Erythroblast (primary cell): ENCODE measurements at places on chromosomes 1 and 21.

- no peak for DNase-seq
These were observed 46.4 kb downstream of the TTC39A start for GRCh38 chr1:51283979-51284378.

DNA sequence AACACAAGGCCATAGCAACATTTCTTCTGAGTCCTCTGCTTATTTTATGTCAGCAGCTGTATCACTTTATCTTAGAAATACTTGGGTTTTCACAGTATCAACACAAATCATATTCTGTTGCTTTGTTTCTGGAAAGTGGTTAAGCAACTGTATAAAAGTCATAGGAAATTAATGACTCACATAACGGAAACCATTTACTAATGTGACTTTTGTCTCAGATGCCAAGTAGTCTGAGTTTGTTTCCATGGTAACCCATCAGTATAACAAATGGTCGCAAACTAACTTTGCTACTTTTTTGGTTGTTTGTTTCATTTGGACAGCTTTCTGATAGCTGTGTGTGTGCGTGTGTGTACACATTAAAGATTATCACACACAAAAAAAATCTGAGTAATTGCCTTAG lies 31.1 kb downstream of the EEIG2 start:
- DNase-seq: peak; percentile 23

DNA sequence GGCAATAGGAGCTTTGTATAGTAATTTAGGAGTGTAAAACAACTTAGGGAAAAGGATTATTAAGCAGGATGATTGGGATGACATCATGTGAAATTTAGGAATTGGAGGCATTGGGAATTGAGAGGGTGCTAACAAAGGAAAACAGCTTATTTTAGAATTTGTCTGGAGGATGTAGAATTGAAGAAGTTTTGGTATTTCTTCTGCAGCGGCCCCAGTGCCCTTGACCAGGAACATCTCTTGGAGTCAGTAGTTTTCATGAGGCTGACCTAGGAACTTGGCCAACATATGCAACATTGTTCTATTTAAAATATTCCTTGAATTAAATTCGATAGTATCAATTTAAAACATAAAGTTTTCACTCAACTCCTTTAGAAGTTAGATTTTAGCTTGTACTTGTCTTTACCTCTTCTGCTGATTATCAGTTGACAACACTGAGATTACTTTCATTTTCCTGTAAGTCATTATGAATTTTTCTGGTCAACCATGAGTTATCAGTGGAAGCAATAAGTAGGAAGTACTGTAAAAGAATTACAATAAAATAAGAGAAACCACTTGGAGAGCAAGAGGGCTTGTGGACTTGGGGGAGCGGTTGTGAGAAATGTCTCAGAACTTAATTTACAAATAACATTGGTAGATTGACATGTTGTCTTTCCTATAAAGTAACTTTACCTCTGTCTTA lies 52.8 kb downstream of the DYRK1A start:
- DNase-seq: peak; percentile 23

DNA sequence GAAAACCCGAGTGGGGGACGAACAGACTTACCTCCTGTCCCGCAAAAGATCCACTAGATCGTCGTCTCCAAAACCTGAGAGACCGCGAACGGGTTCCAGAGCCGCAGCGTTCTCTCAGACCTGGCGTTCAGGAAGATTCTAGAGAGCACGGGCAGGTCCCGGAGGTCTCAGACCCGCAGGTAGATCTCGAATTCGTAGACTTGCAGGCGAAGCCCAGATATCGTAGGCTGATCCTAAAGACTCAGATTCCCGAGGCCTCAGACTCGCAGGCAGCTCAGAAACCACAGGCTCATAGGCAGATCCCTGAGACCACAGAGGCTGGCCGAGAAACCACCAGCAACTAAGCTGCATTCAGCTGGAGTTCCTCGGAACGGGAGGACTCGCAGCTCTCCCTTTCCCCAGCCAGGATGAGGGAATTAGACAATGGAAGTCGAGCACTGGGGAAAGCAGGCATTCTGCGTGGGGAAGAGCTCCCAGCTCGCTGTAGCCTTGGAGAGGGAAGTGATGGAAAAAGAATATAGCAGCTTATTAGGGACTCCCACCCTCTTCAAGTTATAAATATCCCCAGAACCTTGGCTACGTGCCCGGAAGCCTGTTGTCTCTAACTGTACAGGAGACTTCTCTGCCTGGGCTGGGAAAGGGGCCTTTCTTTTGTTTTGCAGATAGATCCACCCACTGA lies at the start of gene ZNF436:
TSS of gene ZNF436 (minus strand) at position 502 of the 679 bp plus-strand sequence. CDS start 1,831 bp downstream, outside the sequence.
- no peak for DNase-seq

DNA sequence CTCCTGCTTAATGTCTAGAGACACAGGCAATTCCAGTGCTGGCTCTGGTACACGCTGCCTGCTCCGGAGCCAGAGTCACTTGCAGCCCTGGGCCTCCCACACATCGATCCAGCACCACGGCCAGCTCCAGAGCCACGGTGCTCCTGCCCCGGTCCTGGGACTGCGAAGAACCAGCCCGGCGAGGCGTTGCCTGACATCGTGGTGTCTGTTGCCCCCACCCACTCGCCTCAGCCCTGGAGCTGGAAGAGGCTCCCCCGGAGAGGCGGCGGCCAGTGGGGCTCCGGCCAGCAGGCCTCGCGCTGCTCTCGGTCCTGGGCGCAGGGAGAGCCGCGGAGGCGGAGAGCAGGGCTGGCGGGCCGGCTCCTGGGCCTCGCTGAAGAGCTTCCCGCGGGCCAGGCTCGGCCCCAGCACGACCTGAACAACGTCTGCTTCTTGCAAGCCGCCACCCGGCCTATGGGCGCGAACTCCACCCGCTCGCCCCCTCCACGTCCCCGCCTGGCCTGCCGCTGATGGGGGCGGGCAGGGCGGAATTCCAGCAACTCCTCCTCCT lies 364.8 kb downstream of the CEP170 start:
- no peak for DNase-seq

DNA sequence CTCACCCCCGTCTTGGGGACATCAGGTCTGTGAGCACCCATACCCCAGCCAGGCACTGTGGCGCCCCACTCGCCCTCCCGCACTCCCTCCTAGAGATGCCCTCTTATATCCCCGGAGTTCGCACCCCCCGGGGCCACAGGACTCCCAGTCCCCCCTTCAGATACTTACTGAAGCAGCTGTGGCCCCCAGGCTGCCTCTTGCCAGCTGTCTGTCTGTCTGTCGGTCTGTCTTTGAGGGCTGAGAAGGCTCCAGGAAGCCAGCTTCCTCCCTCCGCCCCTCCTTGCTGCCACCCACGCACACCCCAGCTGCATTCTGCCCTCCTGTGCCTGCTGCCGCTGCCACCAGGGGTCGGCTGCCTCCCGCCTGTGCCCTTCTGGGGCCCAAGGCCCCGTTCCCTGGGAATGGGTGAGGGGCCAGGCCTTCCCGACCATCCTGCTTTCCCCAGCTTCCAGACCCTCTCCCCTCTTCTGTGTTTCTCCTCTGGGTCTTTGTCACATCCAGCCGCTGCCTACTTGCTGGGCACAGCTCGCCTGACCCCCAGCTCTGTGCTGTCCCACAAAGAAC lies at the start of gene PTPN7:
TSS of gene PTPN7 (minus strand) at position 226 of the 564 bp plus-strand sequence. CDS start 1,200 bp downstream, outside the sequence.
- peak; percentile 76 for DNase-seq

DNA sequence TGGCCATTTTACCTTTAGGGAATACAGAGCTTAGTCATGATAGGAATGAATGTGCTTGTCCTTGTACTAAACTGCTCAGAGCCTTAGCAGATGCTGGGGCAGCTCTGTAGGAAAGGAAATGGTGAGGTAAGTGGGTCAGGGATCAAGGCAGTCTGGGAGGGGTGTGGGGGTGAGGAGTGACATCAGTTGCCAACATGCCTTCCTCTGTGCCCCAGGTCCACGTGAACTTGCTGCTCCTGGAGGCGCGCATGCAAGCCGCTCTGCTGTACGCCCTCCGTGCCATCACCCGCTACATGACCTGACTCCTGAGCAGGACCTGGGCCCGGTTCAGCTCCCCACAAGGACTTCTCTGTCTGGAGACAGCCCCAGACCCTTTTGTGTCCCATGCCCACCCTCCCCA lies 21.2 kb downstream of the SESN2 start:
- no peak for DNase-seq

DNA sequence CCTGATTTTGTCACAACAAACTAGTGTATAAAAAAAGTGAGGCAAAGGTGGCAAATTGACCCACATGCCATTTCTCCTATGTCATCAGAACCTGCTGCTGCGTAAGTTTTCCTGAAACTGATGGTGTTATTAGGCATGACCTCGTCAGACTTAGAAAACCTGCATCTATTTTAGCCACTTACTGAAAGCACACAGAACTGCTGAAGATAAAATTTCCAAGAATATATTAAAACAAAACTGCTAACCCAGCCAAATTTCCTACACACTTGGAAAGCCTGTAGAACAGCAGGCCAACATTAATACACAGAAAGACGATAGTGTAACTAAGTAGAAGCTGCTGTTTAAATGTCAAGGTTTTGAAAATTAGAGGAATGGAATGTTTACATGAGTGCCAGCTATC lies 674.5 kb upstream of the CXADR start:
- DNase-seq: no peak

DNA sequence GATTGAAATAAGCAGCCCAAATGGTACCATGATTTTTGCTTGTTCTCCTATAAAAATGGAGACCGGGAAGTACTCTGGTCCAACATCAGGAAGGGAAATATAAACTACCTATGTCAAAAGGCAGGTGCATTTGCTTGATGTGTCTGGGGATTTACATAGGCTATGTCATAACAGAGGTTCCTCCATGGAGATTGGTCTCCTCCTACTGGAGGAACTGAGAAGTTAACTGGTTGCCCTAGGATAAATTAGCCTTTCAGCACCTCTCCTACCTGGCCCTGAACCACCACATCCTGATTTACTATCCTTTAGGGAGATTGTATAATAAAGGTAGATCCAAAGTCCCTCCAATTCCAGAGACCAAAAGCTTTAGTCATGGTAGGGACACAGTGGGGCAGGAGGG lies 1109.3 kb upstream of the B3GALT2 start:
- DNase-seq: peak; percentile 18

DNA sequence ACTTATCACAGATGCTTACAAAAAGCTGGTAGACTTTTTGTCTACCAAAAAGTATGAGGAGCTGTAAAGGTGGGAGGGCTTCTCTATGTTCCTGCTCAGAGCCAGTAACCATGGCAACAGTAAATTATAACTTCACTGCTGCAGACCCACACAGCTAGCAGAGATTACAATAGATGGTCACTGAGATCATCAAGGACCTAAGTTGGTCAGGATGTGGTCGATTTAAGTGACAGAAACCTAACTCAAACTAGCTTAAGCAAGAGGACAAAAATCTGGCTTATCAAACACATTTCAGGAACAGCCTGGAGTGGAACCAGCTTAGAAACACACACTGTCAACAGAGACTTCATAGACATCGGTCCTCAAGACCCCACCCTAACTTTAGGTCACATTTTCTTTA lies 113.4 kb upstream of the ATP1A1 start:
- no peak for DNase-seq

- DNase-seq: peak; percentile 92
These were observed 19.7 kb upstream of the RBBP5 start for GRCh38 chr1:205141236-205142101.

DNA sequence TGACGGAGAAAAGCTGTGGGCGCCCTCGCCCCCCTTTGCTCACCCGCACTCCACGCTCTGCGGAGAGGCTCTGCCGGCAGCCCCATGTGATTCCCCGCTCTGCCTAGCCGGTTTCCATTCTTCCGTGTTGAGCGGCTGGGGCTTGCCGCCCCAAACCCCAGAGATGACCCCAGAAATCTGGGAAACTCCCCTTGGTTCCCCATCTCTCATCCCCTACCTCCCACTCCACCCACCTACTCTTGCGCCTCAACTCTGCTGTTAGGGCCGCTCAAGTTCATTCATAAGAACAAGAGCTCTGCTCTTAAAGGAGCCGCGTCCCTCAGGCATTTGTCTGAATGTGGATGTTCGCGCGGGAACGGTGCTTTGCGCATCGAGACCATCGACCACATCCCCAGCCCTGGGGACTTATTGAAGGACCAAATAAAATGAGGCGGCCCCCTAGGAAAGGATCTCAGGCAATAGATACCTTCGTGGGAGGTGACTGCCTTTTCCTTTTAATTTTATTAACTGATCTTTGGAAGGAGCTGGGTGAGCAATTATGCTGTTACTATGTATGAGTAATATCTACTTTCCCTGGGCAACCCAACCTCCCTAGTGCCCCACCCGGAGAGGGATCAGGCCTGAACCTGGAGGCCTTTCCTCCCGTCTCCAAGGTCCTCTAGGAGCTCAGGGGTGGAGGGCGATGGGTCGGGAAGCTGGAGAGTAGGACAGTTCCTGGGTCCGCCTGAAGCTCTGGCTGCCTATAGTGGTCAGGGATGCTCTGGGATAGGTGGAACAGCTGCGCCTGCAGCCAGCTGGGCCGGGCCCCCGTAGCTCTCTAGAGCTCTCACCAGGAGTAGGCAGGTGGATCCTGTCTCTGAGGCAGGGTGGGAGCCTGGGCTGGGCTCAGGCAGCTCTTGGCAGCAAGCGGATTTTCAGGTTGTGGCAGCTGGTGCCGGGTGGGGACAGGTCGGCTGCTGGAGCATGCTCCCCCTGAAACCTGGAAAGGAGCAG lies 898 bp downstream of the MFSD2A start:
- peak; percentile 20 for DNase-seq

GRCh38 chr1:85374160-85374559 lies 90.8 kb downstream of the DDAH1 start:
- DNase-seq: no peak

- no peak for DNase-seq
These were observed 194.2 kb upstream of the NFIA start for GRCh38 chr1:60888126-60888525.

GRCh38 chr1:172959571-172959970 lies 91.2 kb downstream of the TNFSF18 start:
- DNase-seq: no peak

- no peak for DNase-seq
These were observed 80.3 kb downstream of the TENT5C start for GRCh38 chr1:117685936-117686806.
